ENCODE measurements at places on chromosomes 11 and 22.
A peak's percentile ranks its signal among the peaks of the same experiment; 100 is the strongest.

DNA sequence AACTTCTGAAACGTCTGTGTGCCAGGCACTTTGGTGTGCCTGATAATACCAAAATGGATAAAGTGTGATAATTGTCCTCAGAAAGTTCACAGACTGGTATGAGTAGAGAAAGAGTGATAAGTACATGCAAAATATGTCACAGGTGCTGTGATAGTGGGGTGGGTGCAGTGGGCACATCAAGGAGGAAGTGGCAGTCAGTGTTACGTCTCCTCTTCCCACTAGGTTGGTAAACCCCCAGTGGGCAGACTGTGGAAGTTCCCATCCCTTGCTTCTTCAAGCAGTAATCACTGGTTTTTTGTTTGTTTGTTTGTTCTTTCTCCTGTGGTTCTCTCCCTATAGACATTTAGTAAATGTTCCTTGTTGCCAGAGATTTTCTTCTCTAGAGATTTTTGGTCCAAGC, 5.4 kb downstream of the RNF121 start:
- DNase-seq, result no peak

DNA sequence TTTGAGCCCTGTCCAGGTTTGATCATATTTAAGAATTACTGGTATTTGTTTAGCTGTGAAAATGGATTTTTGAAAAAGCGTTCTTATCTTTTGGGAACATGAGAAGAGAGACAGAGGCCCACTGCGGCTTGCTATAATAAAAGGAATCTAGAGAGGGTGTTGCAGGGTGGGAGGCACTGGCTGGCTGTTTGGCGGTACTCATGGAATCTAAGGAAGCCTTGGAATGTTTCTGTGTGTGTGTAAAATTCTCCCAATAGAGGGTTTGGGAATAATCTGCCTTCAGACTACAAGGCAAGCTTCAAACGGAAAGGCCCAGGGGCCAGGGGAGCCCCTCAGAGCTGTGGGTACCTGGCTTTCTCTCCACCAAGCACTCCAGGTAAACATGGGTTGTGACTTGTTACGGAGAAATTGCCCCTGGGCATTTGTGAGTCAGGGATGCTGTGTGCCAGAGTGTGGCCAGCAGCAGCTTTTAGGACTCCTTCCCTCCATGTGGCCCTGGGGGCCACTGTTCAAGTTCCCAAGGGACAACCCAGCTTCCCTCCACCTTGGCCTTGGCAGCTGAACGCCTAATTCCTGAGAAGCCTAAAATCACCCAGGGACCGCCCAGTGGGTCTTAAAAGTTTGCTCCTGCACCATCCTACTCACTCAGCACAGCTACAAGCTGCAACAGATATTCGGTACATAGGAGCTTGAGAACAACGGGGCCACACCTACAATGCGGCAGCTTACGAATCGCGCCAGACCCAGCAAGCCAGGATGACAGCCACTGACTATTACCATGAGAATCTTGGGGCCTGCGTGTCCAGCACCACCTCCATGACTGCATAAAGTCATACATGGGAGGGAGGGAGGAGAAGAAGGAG, 14.1 kb upstream of the SYT8 start:
- DNase-seq, result no peak

- DNase-seq, result no peak
Measured at GRCh38 chr11:117613521-117613920, 183.5 kb downstream of the DSCAML1 start.

GRCh38 chr11:5004424-5005274, 10.0 kb downstream of the OR51L1 start:
- DNase-seq, result peak; percentile 70

GRCh38 chr22:38172832-38173640, 8.6 kb downstream of the PLA2G6 start:
- DNase-seq, result no peak

DNA sequence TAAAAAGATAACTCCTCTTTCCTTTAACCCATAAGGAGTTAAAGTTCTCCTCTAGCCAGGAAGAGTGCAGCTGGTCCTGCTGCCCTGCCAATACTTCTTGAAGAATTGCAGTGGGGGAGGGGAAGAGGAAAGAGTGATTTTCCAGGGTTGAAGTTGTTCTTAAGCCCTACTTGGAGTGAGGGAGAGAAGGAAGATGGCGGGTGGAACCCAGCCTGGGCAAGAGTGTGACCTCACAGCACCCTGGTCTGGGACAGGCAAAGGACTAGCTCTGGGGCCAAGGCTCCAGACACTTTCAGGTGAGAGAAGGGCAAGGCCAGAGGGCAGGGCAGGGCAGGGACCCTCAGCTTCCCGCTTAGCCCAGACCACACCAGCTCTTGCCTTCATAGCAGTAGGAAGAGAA, 6.6 kb downstream of the TNKS1BP1 start:
- DNase-seq, result no peak

DNA sequence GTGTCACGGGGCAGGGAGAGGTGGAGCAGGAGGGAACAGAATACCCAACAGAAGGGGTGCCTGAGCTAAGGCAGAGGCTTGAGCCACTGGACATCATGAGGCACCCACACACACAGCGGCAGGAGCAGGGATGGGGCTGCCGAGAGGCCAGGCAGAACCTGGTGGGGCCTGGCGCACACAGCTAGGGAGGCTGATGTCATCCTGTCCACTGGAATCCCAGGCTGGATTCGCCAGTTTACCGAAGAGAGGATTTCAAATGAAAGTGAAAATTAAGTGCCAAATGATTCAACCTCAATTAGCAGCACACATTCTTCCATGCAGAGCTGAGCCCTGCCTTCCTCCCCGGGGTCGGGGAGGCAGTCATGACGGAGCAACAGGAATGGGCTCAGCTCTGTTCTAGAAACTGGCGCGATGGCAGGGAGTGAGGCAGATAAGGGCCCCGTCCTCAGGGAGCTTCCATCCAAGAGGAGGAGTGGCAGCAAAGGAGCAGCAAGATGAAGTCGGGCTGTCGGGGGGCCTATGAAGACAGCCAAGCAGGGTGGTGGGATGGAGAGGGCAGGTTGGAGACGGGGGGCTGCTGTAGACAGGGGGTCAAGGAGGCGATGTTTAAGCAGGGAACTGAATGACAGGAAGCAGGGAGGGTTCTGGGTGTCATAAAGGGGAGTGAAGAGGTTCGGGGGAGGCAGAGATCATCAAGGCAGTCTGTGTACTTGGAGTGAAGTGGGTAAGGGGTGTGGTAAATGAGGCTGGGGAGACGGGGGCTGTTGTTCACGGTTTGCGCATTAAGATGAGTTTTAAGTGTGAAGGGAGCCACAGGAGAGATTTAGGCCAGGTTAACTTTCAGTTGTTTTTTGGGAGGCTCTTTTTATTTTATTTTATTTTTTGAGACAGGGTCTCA, 6.4 kb downstream of the RAC2 start:
- no peak for DNase-seq

DNA sequence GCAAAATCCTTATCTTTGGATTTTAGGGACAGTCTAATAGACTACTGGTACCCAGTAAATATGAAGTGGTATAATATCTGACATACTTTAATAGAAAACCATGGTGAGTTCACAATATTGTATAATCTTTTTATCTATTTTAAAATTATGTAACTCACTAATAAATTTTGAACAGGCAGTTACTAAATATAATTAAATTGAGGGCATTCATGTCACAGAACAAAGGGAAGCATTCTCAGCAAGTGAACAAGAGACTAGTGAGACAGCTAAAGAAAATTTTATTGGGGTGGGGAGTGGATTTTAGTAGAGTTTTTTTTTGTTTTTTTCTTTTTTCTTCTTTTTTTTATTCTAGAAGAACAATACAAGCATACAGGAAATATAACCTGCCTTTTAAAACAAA, 55.0 kb downstream of the DNAJC24 start:
- DNase-seq, result no peak

DNA sequence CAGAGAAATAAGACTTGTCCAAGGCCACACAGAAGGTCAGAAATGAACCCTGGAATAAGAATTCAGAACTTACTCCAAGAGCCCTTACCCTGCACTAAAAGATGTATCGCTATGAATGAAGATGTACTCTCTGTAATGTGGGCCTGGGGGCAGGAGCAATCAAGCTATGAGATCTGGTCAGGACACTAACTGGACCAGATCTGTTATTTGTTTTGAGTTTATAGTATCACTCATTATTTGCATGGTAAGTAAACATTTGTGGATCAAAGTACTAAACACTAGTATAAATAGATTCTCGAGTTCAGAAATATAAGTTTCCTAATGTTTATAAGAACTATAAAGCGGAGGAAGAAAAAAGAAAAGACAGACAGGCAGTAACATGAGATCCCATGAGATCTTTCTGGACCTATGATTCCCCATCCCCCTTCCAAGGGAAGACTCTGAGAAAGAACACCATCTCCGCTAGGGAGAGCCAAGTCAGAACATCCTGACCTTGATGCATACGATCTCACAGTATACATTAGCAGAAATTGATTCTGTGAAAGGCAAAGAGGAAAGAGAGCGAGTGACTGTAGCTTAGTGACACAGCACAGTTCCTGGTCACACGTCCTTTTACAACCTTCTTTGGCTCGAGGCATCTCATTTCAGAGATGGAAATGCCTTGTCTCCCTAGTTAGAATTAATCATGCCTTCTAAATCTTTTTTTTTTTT, 71.2 kb downstream of the USP35 start:
- no peak for DNase-seq

DNA sequence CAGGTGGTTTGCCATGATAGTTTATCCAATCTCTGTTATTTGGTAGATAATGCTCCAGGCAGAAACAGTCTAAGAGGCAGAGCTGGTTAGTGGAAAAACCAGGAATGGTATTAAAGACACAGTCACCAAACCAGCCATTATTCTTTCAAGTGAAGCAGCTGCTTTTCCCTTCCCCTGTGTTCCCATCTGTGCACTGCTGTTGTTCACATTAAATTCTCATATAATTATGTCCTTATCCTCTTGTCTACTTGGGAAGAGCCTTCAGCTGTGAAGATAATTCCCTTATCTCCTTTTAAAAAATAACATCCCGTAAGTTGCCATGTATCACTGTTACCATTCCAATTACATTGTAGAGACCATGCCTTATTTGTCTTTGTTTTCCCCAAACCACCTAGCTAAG, 5.2 kb upstream of the TBCEL start:
- DNase-seq, result no peak

- DNase-seq, result peak; percentile 98
Measured at GRCh38 chr11:7671347-7672215, 1.7 kb downstream of the CYB5R2 start.

DNA sequence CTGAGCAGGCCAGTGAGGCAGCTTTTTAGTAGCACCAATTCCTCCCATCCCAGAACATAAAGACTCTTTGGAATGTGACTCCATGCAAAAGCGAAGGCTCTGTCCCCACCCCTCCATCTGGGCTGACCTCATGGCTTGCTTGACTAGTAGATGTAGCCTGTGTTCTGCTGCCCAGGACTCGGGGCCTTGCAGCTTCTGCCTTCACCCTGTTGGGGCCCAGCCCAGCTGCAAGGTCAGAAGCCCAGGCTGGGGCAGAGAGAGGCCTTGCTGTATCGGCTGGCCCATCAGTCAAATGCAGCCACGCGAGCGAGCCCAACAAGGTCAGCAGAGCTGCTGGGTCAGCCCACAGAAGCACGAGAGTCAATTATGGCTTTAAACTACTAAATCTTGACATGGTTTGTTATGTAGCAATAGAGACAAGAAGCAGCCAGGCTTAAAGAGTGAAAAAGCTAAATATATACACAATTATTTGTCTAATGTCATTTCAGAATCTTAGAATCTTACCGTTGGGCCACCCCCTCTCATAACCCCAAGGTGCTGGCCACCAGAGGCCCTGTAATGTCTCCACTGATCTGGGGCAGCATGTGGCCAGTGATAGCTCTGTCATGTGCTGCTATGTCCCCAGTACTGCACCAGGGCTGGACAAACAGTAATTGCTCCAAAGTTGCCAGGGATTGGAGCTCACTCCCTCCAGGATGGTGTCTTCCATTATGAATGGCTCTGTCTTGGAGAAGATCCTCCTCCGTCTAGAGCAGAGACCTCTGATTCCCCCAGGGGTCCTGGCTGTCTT, 10.4 kb upstream of the WNT11 start:
- DNase-seq, result no peak

DNA sequence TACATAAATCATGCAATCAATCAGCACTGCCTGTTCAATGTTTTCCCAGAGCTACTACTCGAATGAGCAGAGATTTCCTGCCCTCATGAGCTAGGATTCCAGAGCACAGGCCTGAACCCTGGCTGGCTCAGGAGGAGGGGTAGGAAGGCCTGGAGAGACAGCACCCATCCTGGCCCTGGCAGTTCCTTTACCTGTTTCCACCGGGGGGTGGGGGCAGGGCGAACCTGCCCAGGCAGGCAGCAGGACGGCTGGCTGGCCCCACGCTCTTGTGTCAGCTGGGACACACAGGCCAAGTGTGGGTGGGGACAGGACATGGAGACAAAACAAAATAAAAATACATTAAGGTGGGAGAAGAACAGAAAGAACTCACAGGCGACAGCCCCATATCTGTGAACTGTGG, 109.8 kb upstream of the BID start:
- DNase-seq, result no peak

- DNase-seq, result no peak
Measured at GRCh38 chr11:413120-414081, 1.4 kb downstream of the SIGIRR start.

GRCh38 chr11:134032501-134033091, 36.3 kb upstream of the JAM3 start:
- DNase-seq, result no peak

GRCh38 chr11:46719048-46719542, at the start of gene F2:
Gene F2, plus strand, starts transcription at chr11:46719213. Its CDS starts 23 bp downstream, at chr11:46719236.
- DNase-seq, result no peak

GRCh38 chr11:113603277-113604059, 102.6 kb downstream of the TMPRSS5 start:
- DNase-seq, result no peak

- no peak for DNase-seq
Measured at GRCh38 chr22:39856588-39856987, 37.0 kb downstream of the ENTHD1 start.

- DNase-seq, result no peak
Measured at GRCh38 chr11:125261588-125261987, 97.0 kb downstream of the PKNOX2 start.

- no peak for DNase-seq
Measured at GRCh38 chr22:35119494-35119893, 53.5 kb downstream of the ISX start.

DNA sequence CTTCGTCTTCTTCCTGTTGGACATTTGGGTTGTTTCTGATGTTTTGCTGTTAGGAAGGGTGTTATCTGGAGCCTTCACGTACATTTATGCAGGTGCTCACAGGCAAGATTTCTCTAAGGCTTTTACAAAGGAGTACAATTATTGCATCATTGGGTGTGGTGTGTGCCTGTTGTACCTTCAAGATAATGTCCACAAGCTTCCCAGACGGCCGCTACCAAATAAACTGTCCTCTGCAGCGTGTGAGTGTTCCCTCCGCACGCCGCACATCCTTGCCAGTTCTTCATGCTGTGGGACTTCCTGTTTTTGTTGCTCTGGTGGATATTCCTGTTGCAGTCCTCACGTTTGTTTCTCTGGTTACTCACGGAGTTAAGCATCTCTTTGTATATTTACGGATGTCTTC, 133.3 kb downstream of the TBC1D22A start:
- DNase-seq, result no peak

DNA sequence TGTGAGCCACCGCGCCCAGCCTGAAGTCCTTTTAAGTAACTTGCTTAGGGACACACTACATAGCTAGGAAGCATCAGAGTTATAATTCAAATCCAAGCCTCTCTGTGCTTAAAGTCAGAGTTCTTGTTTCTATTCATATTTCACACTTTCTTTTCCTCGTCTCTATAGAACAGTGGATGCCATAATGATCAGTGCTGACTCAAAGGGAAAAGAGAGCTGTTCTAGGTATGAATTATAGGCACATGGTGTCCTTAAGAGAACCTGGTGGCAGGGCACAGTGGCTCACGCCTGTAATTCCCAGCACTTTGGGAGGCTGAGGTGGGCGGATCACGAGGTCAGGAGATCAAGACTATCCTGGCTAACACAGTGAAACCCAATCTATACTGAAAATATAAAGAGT, 400.2 kb upstream of the DDI1 start:
- DNase-seq, result no peak

Data from trophoblast cell (in vitro differentiated cells and primary cell).